ENCODE measurements at places on chromosomes 7 and 10.

DNA sequence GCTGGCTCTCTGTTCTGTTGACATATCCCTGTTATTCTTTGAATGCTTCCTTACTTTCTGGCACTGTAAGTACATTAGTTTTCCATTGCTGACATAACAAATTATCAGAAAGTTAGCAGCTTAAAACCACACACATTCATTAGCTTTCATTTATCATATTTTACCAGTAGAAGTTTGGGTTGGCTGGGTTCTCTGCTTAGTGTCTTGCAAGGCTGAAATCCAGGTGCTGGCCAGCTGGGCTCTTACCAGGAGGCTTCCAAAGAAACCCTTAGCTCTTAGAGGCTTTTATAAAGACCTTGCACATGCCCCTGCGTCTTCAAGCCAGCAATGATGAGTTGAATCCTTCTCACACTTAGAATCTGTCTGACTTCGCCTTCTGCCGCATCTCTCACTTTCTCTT is 160.6 kb downstream of the MLLT10 start:
- no peak for DNase-seq

- no peak for DNase-seq
These were observed 780.3 kb downstream of the LRMDA start for GRCh38 chr10:76211691-76212090.

- no peak for DNase-seq
These were observed 235.9 kb downstream of the SLC25A13 start for GRCh38 chr7:96085953-96086352.

GRCh38 chr10:22338931-22339330 is 6.4 kb upstream of the SPAG6 start:
- DNase-seq: no peak

DNA sequence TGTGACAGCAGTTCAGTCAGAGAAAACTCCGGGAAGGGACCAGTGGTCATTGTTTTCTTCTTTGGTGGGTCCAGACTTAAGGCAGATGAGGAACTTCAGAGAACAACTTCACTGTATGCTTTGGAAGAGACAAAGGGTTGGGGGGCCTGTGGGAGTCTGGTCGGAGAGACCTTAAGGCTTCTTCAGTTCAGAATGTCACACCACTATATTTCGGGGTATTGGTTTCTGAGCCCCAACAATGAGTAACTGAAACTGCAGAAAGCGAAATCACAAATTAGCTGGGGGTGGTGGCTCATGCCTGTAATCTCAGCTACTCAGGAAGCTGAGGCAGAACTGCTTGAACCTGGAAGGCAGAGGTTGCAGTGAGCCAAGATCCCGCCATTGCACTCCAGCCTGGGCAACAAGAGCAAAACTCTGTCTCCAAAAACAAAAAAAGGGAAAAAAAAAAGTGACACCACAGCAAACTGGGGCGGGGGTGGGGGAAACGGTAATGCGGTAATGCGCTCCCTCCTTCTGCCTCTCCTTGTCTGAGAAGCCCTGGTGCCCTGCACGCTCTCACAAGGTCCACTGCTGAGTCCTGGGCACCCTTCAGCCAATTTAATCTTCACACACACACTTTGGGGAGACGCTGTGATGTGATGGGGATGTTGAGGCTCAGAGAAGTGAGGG is 2.2 kb upstream of the ADIRF start:
- DNase-seq: no peak
